ENCODE measurements at places on chromosomes 5 and 9.

DNA sequence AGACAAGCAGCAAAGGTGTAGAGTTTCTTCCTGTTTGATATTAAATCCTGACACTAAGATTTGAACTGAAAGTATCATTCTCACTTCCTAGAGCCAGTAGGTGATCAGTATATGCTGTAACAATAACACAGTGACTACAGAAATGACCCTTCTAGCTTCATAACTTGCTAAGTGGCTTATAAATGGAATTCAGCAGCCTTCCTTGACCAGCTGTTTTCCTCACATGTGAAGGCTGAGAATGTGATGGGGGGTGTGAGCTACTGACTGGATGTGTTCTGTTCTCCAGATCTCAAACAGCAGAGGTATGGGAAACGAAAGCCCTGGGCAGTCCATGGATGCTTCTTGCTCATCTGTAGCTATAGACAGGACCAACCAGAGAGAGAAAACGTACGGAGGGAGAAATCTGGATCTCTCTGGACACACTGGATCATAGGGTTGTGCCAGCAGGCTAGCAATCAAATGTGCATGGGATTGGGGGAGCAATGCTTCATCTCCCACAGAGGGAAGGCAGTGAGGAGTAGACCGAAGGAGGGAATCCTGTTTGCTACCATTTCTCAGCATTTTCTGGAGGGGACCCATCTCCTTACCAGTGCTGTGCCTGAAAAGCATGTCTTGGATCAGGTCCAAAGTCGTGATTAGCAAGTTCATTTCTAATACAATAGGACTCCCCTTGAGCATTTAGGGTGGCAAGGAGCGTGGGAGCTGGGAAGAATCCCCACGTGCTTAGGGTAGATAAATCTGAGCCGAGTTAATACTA is 39.4 kb downstream of the TNFAIP8 start:
- no peak for DNase-seq

DNA sequence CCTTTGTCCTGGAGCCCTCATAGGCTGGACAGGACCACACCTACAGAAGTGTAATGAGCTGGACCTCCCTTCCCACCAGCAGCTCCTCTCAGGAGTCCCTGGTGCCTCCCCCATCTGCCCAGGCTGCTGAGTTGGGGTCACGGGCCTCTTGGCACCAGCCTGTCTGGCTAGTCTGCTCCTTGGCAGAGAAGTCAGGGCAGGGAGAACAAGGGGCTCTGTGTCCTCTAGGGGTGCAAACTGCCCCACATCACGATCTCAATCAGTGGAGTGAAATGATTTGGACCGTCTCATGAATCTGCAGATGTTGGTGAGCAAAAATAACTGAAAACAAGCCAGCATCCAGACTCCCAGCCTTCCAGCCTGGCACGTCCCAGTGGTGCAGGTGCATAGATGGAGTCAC is 14.9 kb upstream of the GFPT2 start:
- no peak for DNase-seq

DNA sequence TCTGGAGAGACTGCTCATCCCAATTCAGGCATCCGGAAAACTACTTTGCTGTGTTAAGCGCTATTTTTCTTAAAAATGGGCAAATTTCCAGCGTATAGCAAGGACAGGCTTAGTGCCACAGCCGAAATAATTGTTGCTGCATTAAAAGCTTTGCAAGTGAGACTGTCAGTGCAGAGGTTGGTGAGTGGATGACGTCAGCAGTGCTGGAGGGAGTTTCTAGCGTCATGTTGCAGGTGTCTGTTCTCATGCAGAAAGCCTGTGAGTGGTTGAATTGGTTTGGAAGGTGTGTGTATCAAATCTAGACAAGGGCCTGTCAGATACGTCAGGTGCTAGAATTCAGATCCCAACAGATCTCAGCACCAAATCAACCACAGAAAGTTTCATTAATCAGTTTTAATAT is 204.4 kb downstream of the TRIO start:
- DNase-seq = no peak

- no peak for DNase-seq
These were observed 37.6 kb upstream of the MAST4 start for GRCh38 chr5:66558560-66558959.

DNA sequence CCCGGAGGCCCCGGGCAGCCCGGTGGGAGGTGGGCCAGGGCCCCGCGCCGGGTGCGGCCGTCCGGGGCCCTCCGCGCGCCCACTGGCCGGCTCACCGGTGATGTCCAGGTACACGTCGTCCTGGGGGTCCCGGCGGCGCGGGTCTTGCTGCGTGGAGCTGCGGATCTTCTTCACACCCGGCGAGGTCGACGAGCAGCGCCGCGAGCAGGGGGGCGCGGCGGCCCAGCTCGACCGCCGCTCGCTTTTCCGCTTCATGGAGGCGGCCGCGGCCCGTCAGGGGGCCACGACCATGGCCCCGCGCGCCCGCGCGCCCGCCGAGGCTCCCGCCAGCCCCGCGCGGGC is 548 bp downstream of the CDC14B start:
- DNase-seq = no peak

GRCh38 chr5:149152317-149152746 is 11.0 kb downstream of the ABLIM3 start:
- no peak for DNase-seq

- DNase-seq = no peak
These were observed 410.1 kb downstream of the MAT2B start for GRCh38 chr5:163915481-163915961.

DNA sequence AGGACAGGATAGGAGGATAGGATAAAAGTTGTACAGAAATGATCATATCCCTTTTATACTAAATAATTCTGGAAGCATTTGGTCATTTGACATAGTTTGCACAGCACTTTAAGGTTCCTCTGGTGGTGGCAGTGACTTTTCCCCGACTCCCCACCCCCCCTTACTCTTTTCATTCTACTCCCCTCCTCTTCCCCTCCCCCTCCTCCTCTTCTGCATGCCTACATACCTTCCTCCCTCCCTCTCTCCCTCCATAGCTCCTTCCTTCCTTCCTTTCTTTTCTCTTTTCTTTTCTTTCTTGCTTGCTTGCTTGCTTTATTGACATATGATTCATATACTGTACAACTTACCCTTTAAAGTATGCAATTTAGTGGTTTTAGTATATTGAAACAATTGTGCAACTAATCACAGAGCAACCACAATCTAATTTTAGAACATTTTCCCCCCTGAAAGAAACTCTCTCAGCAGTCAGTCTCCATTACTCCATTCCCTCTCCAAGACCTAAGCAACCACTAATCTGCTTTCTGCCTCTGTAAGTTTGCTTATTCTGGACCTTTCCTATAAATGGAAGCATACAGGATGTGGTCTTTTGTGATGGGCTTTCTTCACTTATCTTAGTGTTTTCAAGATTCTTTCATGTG is 159.0 kb downstream of the HACD4 start:
- DNase-seq = no peak

- DNase-seq = no peak
These were observed 72.1 kb downstream of the LRSAM1 start for GRCh38 chr9:127523312-127523851.

GRCh38 chr9:61634192-61634591 is 444.4 kb downstream of the SPATA31A7 start:
- DNase-seq = no peak

DNA sequence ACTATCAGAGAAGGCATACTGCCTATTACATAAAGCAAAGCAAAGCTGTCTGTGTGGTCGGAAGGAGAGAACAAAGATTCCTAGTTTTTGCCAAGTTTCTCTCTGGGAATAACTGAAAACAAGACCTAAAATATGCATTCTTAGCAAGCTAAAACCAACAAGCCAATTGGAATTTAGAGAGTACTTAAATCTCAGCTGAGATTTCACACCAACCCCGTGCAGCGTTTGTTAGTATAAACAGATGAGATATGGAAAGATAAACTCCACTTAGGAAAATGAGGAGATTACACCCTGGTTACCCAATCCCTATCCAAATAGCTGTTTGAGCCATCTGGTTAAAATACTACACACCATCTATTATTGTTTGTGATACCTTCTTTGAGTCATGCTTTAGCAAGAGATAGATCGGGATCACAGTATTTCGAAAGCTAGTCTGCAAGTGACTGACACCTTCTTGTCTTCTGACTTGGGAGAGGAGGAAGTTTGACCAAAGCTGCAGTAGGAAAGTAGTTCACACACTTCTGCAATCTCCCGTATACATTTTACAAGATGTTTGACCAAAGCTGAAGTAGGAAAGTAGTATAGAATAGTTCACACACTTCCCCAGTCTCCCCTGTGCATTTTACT is 18.2 kb downstream of the FAF2 start:
- DNase-seq = no peak

- no peak for DNase-seq
These were observed 224.1 kb upstream of the ISL1 start for GRCh38 chr5:51159164-51159563.

DNA sequence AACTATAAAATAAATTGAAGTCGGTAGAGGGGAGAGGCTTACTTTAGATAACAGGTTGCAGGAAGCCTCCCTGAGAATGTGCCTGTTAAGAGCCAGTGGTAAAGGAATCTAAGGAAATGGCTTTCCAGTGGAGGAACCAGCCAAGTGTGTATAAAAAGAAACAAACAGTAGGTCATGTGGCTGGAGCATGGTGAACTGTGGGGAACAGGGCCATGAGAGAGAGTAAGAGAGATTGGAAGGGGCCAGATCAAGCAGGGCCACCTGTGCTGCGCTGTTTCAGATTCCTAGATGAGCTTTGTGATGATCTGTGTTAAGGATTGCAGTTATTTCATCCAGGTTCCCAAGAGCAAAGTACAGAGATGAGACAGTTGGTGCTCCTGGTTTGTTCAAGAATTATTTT is 152.7 kb upstream of the SGCD start:
- DNase-seq = no peak

DNA sequence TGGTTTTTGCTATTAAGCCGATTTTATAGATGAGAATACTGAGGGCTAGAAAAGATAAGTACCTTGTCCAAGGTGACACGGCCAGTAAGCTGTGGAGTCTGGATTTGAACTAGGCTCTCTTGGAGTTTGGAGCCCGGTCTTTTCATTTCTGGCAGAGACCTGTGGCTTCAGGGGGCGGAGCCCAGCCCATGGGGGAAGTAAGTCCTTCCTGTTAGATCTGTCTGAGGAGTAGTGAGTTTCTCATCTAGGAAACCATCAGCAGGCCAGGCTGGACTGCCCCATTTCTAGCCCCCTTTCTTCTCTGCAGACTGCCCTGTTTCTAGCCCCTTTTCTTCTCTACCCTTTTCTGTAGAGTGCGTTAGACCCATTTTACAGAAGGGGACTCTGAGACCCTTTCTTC is 521 bp upstream of the PTGS1 start:
- no peak for DNase-seq

DNA sequence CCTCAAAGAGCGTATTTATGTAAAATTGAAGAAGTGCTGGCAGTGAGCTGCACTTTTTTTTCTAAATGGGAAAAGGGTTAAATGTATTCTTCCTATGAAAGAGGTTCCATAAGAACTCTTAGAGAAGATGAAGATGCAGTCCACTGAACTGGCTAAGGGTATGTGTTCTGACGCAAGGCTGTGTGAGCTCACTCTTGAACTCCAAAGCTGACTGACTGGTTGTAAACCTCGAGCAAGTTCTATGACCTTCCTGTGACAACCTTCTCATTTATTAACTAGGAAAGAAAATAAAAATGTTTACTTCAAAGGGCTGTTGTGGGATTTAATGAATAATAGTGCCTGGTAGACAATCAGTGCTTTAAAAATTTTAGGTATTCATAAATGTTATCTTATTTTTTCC is 46.7 kb downstream of the POC5 start:
- DNase-seq = no peak

DNA sequence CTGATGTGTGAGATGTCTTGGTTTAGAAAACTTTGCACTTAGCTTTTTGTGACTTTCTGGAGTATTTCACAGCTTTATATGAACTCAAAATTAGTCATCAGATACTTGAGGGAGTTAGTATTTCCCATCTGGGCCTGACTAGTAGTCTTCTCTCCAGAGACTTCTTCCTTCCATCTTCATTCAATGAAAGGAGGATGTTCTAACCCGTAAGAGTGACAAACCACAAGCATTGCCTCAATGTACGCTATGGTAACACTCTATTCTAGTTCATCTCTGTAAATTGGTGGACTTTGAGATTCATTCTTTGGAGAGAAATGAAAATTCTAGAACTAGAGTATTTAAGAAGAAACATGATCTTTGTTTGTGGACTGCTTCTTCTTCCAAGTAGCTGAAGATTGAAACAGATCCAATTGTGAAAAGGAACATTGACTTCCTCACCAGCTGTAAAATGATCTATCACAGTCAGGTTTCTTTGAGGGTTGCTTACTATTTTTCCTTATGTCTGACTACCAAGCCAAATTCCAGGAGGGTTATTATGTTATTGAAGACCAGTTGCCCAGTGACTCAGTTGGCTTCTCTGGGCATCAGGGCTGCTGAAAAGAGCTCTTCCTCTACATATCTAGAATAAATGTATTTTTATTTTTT is 157.6 kb downstream of the SLC12A2 start:
- DNase-seq = no peak

GRCh38 chr5:148660346-148660660 is 6.0 kb upstream of the HTR4 start:
- no peak for DNase-seq

DNA sequence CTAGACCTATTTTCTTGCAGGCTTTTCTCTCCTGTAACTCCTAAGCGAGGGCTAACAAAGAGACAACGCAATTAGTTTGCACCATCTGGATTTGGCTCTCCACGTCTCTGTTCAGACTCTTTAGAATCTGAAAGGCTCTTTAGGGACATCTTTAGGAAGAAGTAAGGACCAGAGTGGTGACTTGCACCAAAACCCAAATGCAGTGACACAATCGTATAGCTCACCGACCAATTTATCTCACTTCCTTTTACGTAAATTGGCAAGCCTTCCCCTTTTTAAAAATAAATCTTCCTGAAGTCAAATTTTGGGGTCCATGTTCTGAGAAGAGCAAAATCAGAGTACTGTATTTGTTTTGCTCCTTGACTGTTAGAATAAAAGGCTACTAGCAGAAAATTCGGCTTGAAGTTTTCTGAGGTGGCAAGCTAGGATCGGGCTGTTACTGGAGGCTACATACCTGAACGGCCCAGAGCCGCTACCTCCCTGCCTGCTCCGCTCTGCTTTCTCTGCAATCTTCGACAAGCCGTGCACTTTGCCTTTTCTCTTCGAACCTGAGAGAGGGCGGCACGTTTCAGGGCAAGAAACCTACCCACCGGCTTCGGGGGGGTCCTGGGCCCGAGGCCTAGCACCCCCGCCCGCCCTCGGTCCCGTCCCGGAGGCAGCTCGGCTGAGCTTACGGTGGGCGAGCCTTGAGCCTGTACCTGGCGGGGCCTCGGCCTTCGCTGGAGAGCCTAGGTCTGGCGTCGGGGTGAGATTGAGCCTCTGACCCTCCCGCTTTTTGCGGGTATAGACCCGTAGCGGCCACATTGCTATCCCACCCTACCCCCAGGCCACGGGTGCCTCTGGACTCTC is 537 bp downstream of the MEIKIN start:
- no peak for DNase-seq

GRCh38 chr5:10854506-10855277 is 93.7 kb upstream of the DAP start:
- no peak for DNase-seq

DNA sequence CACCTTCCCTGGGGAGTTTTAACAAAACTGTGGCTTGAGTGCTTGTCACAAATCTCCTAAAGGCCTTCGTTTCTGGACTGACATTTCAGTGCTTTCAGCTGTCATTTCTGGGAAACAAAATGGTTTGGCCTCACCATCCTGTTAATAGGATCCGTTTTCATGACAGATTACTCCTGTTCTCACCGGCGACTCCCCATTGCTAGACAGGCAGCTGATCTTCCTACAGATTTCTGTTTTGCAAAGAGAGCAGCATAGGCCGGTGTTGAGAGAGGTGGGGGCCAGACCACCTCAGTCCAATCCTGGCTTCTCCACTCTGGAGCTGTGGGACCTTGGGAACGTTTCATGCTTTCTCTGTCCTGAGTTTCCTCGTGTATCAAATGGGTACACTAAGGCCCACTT is 75.5 kb upstream of the OTULINL start:
- no peak for DNase-seq

Data from stimulated activated CD4-positive, alpha-beta T cell treated with anti-CD3 and anti-CD28 coated beads, Interleukin-15, amount 100 ng/mL, for 1 hour (primary cell).